Activated CD4-positive, alpha-beta T cell treated with anti-CD3 and anti-CD28 coated beads, Interleukin-2, amount 50 U/mL, for 1 hour (primary cell): ENCODE measurements at places on chromosomes 2 and 18.

GRCh38 chr2:162581959-162582798 lies 238.2 kb downstream of the GCA start:
- DNase-seq = no peak

GRCh38 chr2:237625777-237626176 lies 1.6 kb upstream of the LRRFIP1 start:
- DNase-seq = no peak

- no peak for DNase-seq
These were observed 31.5 kb upstream of the ATIC start for GRCh38 chr2:215280326-215280725.

DNA sequence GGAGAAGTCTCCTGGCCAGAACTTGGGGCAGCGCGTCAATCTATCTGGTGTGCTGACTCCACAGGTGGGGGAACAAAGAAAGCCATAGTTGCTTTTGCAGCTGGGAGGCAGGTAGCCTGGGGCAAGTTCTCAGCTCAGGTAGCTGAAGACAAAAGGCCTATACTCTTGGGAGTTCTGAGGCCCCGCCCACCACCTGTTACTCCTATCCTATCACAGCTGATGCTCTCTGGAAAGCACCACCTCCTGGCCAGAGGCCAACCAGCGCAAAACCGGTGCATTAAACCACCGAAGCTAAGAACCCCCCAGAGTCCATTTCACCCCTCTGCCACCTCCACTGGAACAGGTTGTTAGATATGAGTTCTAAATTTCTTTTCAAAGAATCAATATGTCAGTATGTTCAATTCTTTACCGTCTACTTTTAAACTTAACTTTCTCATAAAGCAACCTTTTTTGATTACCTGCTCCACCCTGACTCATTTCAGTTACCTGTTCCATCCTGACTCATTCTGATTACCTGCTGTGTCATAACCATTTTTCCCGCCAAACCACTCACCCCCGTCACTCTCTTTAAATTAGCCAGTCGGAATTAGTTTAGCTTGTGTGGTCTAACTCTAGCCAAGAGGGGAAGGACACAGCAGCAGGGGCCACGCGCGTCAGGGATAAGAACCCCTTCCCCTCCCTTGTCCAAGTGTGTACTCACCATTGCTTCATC lies 43.4 kb downstream of the UPP2 start:
- no peak for DNase-seq

DNA sequence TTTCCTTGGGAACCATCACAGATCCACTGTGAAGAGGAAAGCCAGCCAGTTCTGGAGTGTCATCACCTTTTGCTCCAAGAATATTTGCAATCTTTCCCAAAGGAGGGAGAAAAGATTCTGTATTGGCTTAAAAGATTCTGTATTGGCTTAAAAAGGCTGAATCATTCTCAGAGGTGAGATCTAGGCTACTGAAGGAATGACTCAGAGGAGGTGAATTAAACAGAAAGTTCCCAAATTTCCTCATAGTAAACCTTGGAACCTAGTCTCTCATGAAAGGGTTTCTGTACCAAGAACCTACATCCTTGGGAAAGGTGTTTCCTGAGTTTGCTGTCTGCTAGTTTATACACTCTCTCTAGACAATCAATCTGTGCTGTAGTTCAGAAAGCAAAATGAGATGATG lies 34.1 kb upstream of the GRB14 start:
- DNase-seq = no peak

DNA sequence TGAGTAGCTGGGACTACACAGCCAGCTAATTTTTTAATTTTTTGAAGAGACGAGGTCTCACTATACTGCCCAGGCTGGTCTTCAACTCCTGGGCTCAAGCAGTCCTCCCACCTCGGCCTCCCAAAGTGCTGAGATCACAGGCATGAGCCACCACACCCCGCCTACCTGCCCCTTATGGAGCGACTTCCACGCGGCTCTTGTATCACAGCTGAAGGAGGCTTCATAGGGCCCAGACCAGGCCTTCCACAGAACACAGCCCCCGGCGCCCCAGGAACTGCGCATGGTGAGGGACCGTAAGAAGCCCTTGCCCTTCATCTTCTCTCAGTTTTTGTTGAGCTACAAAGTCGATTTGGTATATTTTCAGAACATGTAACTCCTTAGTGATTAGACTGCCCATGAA lies 220.3 kb downstream of the KLHL29 start:
- no peak for DNase-seq

DNA sequence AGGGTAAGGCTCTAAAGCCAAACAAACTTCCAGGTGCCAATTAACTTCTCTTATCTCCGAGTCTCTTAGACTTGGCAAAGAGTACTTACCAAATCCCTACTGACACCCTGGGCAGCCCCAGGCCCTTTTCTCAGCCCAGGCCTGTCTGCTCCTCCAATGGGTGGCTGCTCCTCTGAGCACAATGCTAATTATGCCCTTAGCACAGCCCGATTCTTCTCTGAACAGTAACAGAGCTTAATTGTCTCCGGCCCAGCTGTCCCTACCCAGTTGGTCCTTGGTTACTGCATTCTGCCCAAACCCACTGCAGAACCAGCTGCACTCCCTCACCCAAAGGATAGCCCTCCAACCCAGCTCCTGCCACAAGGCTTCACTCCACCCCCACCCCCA lies 110.3 kb downstream of the SMAD7 start:
- no peak for DNase-seq

GRCh38 chr2:73244580-73244979 lies 10.5 kb downstream of the CCT7 start:
- no peak for DNase-seq

- DNase-seq = no peak
These were observed 63.5 kb upstream of the THOC1 start for GRCh38 chr18:331221-331821.

DNA sequence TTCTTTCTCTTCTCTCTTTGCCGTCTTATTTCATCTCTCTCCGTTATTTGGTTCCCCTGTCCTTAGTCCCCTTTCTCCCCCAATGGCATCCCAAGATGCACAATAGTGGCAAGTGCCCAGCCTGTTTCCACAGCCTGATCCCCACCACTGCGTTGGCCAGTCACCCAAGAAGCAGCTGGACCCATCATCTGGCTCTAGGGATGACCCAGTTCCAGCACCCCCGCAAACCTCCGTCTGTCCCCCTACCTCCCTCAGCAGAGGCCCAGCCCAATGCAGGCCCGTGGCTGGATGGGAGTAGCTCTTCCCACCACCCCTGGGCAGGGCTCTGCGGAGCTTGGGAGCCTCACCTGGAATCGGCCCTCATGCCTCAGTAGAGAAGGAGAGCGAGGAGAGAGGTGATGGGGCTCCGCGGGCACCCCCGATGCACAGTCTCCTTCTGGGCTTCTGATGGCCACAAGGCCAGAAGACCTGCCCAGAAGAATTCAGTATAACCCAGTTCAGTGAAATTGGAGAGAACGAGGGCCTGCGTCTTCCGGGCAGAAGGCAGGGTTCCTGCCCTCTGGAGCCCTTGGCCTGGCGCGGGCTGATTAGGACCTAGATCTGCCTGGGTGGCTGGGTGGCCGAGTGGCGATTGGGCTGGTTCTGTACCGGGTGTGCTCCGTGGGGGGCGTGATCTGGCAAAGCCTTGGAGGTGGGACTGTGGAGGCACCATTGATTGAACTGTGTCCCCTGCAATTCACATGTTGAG lies 50.9 kb downstream of the RRM2 start:
- DNase-seq = no peak

- no peak for DNase-seq
These were observed 78.7 kb downstream of the IRS1 start for GRCh38 chr2:226720948-226721347.

DNA sequence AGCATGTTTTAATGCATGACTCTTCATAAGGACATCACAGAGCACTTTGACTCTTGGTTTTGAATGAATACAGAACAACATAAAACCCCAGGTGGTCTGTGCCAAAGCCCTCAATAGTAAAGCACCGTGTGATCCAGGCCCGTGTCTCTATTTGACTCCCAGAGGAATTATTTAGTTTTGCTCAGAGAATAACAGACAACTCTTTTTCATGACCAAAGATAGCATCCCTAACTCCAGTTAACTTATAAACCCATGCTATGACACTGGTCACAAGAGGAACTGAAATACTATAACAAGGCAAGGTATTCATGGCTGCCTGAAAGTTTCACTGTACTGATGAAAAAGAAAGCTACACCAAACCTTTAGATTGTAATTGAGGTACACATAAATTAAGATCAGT lies 128.4 kb downstream of the IKZF2 start:
- no peak for DNase-seq

- no peak for DNase-seq
These were observed 62.6 kb downstream of the NBAS start for GRCh38 chr2:15498554-15498953.

DNA sequence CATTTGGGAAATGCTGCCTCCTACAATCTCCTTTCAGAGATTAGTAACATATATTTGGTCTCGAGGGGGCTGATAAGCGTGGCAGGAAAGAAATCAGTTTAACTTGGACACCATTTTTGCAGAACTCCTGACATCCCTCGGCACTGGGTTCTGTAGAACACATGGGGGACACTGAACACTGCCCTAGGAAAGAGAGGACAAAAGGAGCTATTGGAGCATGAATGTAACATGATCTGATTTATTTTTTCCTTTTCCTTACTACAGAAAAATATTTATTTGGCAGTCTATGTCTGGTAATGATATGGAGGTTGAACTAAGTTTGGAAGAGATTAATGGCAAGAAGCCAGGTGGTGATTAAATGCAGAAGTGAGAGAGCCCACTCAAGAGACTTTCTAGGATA lies 153.8 kb downstream of the AFF3 start:
- DNase-seq = no peak

- DNase-seq = no peak
These were observed 62.5 kb downstream of the DHRS9 start for GRCh38 chr2:169131587-169132512.

DNA sequence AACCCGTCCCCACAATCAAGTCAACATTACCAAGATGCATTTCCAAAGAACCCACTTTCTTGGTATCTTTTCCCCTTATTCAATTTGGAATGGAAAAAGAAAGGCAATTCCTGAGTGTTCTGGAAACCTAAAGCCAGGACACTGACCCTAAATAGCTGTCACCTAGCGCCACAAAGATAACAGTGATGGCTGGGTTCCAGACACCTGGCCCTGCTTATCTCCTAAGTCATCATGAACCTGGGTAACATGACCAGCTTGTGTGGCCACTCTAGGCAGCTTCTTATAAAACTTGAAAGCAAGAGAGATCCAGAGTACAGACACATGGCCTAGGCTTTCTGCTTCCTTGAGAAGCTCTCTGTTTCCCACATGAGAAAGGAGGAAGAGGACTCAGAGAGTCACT lies 95.4 kb downstream of the BOD1L2 start:
- no peak for DNase-seq

- no peak for DNase-seq
These were observed 150.6 kb downstream of the ZNF236 start for GRCh38 chr18:76972846-76973519.

- no peak for DNase-seq
These were observed 52.4 kb downstream of the TNS1 start for GRCh38 chr2:217950401-217950871.

DNA sequence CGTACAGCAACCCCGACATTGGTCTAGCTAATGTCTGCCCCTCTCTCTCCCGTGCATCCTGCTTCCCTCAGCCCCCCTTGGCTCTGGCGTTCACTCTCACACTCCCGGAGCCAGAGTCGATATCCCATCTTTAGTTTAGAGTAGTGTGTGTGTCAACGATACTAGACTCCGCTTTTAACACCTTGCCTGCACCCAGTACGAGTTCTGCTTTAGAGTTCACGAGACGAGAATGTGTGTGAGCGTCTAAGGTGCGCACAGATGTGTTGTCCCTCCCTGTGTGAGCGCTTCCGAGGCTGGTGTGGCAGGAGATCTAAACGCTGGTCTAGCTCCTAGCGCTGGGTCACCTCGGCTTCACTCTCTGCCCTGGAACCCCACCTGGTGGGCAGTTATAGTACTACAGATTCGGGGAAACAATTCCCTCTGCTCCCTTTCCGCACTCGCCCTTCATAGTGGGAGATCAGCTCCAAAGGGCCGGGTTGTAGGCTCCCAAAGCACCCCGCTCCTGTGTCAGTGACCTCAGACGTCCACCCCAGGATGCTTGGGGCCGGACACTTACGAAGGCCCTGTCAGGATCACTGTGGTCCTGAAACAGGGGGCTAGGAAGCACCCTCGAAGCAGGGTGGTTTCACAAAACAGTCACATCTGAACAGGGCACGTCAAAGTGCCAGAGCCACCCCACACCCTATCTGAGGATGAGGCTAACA lies 2.6 kb upstream of the CYP26B1 start:
- DNase-seq = peak; percentile 52

GRCh38 chr2:233838726-233839446 lies 15.4 kb downstream of the HJURP start:
- no peak for DNase-seq

- DNase-seq = no peak
These were observed 28.5 kb upstream of the NAPG start for GRCh38 chr18:10497206-10497749.

DNA sequence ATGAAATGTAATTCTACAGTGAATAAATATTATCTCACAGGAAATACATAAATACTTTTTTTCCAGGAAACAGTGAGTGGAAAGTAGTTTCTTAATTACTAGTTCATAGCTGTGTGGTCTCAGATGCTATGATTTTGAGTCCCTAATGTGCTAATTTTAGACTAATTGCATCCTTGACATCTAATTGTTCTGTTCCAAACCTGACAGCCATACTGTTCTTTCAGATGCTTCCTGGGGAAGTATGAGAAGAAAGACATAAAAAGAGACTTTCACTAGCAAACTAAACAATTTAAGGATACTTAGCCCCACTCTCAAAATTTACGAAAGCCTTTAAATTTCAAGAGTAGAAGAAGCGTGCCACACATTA lies 350.9 kb upstream of the CDH20 start:
- no peak for DNase-seq

GRCh38 chr18:59593291-59593717 lies 103.9 kb downstream of the CCBE1 start:
- no peak for DNase-seq

- no peak for DNase-seq
These were observed 31.4 kb downstream of the KCNJ13 start for GRCh38 chr2:232744963-232745362.

DNA sequence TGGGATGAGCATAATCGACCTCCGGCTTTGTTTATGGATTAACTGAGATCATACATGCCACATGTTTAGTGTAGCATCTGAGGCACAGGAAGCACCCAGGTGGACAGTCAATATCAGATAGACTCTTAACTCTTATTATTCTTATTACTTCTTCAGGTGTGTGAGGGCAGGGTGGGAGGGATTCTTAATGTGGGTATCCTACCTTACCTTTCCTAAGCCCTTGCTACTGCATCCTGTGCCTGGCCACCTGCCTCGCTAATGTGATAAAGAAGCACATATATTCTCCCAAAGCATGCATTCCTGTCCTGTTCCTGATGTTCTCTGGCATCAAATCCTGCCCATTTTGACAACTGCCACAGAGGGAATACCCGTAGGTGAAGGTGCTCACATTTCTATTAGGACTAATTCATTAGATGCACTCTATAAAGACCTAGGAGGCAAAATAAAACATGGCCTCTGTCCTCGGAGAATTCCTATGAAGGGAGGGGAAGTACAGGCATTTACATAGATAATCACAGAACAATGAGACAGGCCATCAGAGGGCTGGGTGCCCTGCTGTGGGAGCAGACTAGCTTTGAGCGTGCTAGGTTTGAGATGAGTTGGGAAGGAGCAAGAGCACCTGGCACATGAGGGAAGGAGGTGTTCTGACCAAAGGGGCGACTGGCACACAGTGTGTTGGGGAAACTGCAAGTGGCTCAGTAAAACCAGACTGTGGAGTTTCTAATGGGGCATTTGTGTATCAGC lies 19.5 kb upstream of the CELF4 start:
- no peak for DNase-seq

- no peak for DNase-seq
These were observed 128.2 kb downstream of the GALR1 start for GRCh38 chr18:77377813-77378212.

GRCh38 chr2:183505911-183506310 lies 381.7 kb downstream of the NUP35 start:
- DNase-seq = no peak
